ENCODE measurements at places on chromosomes 16 and 17. TPM values are rescaled to one million over a fixed set of nuclear protein-coding genes. Genes with fewer than 3 reads are reported as not detected.

DNA sequence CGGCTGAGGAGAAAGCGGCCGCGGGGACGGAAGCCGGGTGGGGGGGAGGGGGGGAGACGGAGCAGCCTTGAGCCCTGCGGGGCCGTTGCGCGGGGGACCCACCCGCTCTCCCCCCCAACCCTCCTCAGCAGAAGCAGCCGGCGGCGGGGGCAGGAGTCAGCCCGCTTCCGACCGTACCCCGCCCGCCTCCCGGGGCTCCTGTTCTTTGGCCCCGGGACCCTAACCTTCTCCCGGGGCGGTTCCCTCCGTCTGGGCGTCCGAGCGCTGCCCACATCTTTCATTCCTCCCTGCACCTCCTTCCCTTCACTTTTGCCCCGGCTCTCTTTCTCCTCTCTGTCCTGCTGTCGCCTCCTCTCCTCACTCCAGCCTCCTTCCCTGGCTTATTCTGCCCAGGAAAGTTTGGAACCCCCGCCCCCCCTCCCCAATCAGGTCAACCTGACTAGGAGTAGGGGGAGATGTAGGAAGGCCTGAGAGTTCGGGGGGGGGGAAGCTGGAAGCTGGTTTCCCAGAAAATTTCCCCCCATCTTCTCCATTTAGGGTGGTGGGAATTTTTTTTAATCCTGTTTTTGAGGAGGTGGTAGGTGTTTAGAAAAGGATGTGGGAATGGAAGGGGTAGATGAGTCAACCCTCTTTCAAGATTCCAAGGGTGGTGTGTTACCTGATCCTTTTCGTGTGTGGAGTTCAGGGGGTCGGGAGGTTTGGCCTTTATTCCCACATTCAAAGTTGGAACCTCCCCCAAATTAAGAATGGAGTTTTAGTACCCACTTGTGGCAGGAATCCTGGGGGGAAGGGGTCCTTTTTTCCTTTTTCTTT is 427 bp upstream of the NLK start:
- DNase-seq = no peak

- no peak for DNase-seq
Measured at GRCh38 chr17:49339354-49339753, 22.7 kb downstream of the ZNF652 start.

GRCh38 chr16:75792771-75793492 is 66.6 kb upstream of the CPHXL start:
- DNase-seq = no peak

GRCh38 chr17:80990921-80991644 is 558 bp upstream of the CHMP6 start:
- DNase-seq = no peak

DNA sequence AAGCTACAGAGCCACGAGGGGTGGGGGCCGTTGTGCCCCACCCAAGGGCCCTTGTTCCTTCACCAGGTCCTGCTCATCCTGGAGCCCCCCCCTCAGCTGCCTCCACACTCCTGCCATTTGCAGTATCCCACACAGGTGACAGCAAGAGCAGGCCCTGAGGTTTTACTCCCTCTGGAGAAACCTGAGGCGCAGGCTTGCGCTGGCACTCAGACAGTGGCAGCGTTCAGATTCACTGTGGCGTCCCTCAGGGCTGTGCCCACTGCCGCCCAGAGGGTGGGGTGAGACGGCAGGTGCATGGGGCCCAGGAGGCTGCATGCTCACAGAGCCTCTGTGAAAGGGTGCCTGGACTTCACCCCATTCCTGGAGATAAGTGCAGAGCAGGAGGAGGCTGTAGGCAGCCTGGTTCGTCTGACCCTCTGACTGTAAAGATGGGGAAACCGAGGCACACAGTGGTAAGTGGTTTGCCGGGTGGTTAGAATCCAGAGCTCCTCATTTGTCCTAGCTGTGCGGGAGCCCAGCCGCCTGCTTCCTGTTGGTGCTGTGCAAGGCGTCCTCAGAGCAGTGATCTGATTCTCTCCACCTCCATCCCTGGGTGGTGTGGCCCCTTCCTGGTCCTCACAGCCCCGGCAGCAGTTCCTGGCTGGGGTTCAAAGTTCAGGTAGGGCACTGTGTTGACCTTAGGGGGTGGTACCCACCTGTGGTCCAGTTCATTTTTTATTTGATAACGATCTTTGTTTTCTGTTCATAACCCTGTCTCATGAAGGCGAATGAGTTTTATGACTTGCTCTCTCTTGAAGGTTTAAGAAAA is 1.6 kb downstream of the SPIRE2 start:
- peak; percentile 83 for DNase-seq

GRCh38 chr17:81336930-81337325 is 41.8 kb upstream of the SLC38A10 start:
- peak; percentile 36 for DNase-seq

DNA sequence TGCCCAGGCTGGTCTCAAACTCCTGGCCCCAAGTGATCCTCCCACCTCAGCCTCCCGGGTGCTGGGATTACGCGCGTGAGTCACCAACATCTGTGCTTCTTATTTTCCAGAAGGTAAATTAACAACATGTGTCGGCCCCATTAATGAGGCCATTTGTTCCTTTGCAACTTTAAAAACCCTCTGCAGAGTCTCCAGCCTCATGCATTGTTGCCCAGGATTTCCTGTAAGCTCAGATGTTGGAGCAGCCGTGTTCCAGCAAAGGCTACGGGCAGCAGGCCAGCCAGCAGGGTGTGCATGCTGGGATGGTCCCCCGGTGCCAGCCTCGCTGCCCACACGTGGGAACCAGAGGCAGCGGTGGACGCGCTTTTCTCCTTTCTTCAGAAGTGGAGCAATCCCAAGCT is 19.1 kb upstream of the HEXD start:
- no peak for DNase-seq

- no peak for DNase-seq
Measured at GRCh38 chr17:8436844-8437171, 1.1 kb downstream of the NDEL1 start.

DNA sequence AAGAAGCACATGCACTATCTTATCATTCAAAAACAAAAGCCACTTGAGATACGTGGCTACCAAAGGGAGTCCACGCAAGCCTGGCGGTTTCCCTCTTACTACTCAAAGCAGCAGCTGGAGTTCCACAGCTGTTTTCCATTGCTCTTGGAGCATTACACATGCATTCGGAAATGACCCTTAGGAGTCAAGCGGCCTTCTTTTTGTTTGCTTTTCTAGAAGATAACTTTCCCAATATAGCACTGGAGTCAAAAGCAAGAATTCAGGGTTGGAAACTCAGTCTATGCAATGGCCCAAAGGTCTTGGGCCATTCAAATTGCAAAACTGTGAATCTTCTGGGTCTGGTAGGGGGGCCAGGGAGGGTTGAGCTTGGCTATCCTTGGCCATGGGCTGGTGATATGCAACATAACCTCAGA is 97.8 kb upstream of the MAF start:
- DNase-seq = no peak

GRCh38 chr17:68782789-68783188 is 172.4 kb downstream of the ABCA8 start:
- no peak for DNase-seq

- no peak for DNase-seq
Measured at GRCh38 chr17:14460516-14461226, 159.8 kb downstream of the HS3ST3B1 start.

DNA sequence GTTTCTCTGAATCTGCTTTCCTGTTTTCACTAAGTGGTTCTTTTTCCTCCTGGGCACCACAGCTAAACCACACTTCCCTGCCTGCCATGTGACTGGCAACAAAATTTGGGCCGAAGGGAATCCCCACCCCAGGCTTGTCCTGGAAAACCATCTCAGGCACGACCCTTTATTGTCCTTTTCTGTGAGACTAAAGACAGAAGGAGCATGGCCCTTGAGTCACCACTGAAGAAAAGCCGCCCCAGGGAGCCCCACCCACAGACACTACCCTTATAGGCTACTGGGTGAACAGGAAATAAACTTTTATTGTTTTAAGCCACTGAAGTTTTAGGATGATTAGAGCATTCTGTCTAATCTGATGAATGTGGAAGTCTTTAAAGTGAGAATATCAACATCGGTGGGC is 88.6 kb upstream of the BRD7 start:
- no peak for DNase-seq

DNA sequence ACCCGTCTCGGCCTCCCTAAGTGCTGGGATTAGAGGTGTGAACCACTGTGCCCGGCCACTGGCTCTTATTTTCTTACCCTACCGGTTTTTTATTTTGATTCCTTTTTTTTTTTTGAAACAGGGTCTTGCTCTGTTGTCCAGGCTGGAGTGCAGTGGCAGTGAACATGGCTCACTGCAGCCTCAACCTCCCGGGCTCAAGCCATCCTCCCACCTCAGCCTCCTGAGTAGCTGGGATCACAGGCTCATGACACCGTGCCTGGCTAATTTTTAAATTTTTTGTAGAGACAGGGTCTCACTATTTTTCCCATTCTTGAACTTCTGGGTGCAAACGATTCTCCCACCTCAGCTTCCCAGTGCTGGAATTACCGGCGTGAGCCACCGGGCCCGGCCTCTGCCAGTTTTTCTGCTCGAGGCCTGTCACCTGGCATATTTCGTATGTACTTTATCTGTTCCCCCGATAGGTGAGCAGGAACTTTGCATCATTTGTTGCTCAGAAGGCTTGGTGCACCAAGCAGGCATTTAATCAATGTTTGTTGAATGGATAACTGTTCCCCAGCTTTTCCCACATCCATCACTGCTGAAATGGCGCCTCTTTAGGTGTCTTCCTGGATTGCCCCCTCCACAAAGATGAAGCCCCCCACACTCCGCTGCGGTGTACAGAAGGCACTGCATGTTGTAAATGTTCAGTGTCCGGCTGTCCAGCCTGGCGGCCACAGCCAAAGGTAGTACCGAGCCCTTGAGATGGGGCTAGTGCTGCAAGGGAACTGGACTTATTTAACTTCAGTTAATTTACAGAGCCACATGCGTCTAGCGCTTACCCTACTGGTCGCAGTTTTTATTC is 858 bp upstream of the TELO2 start:
- DNase-seq = no peak

- no peak for DNase-seq
Measured at GRCh38 chr17:79315358-79316105, 240.9 kb downstream of the ENGASE start.

DNA sequence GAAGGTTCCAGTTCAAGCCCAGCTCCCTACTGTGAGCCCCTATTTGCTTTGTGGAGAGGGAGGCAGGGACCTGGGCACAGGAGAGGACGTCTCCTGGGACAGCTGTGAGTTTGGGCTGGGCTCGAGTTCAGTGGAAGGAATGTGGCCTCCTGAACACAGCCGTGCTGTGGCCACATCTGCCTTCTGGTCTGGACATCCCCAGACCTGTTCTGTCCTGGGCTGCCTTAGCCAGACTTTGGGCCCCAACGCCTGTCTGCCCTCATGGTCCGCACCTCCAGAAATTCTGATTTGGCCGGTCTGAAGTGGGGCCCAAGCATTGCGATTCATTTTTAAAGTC is 60.4 kb upstream of the LGALS9 start:
- no peak for DNase-seq

DNA sequence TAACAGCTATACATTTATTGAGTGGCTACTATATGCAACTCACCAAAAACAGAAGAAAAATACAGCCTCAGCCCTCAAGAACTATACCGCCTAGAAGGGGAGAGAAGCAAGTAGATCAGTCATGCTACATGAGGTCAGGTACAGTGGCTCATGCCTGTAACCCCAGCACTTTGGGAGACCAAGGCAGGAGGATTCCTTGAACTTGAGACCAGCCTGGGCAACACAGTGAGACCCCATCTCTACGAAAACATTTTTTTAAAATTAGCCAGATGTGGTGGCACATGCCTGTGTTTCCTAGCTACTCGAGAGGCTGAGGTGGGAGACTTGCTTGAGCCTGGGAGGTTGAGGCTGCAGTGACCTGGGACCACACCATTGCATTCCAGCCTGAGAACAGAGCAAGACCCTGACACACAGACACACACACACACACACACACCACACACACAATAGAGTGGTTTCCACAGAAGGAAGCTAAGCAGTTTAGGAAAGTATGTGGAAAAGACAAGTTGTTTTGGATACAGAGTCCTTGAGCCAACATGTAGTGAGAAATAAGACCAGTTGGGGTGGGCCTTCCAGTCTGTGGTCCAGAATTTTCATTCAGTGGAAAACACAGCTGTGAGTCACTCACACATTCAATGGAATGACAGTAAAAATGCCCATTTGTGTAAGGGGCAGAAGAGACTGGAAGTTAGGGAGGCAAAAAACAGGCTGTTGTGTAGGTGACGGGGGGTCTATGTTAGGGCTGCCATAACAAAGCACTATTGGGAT is 10.7 kb upstream of the SNTB2 start:
- DNase-seq = no peak

Gene HES7
- polyA plus RNA-seq = 0.16 TPM

Gene CORO6
- 2.3 TPM for polyA plus RNA-seq

Gene NPTX1
- 1.3 TPM for polyA plus RNA-seq

Gene LGALS9B
- 0.54 TPM for polyA plus RNA-seq

Gene RNF167
- polyA plus RNA-seq = 117 TPM

Gene KREMEN2
- polyA plus RNA-seq = 0.66 TPM

Measured in large intestine (tissue), 12 donors.